Fibroblast of lung (primary cell): ENCODE measurements at places on chromosomes 6 and 20. TPM values are rescaled to one million over a fixed set of nuclear protein-coding genes. Genes with fewer than 3 reads are reported as not detected.

GRCh38 chr20:4088766-4089165 lies 73.4 kb upstream of the RNF24 start:
- no peak for DNase-seq

- DNase-seq, result peak; percentile 80
Observed at GRCh38 chr6:57265755-57266221, 43.7 kb upstream of the RAB23 start.

GRCh38 chr6:122770835-122771601 lies 8.5 kb upstream of the FABP7 start:
- no peak for DNase-seq

- DNase-seq, result peak; percentile 42
Observed at GRCh38 chr20:56974499-56975250, 291.8 kb downstream of the BMP7 start.

- DNase-seq, result no peak
Observed at GRCh38 chr6:77986380-77987034, 333.7 kb downstream of the MEI4 start.

The GPR63 gene
- 0.51 and 3.0 TPM in 2 replicates for total RNA-seq

GRCh38 chr6:35048031-35048613 lies 93.0 kb downstream of the TCP11 start:
- peak; percentile 28 for DNase-seq

DNA sequence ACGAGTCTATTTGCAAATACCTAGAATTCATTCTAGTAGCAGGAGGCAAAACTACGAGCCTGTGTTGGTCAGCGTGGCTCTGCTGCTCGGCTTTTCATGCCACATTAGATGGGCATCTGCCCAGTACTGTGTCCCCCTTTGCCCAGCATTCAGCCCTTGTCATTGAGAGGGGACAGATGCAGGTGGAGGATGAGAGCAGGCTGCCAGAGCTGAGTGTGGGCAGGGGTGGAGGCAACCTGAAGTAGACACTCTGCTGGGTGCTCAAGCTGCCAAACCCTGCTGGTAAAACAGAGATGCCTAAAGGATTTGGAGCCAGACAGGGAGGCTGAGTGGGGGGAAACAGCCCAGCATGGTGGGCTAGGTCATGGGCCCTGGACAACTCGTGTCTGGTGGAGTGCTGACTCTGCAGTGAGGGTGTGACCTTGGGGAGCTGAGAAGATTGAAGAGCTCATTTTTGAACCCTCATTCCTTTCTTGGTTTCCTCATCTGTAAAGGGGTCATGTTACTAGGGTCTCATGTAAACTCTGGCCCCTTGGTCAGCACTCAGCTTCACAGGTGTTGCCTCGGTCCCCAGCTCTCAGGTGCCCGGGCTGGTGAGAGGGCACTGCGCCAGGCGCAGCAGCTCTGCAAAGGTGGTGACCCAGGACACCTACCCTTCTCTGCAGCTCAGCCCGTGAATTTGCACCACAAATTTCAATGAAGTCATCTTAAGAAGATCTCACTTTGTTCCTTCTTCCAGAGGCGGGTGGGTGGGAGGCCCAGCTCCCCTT lies 64.2 kb upstream of the BHLHE23 start:
- DNase-seq, result no peak

- DNase-seq, result peak; percentile 8
Observed at GRCh38 chr6:21340573-21340972, 253.0 kb upstream of the SOX4 start.

DNA sequence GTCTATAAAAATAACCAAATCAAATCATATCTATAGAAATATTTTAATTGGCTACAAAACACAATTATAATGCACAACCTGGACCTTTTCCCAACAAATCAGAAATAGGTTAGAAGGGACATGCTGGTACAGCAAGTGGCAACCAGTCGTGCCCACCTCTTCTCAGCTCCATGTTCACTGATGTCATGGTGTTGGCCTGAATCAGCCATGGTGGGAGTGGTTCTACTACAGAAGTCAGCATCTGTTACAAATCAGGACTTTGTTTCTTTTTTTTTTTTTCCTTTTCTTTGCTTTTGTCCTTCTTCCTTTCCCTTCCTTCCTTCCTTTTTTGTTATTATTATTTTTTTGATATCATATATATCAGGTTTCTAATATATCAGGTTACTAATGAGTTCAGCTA lies 91.2 kb downstream of the RALGAPA2 start:
- no peak for DNase-seq

DNA sequence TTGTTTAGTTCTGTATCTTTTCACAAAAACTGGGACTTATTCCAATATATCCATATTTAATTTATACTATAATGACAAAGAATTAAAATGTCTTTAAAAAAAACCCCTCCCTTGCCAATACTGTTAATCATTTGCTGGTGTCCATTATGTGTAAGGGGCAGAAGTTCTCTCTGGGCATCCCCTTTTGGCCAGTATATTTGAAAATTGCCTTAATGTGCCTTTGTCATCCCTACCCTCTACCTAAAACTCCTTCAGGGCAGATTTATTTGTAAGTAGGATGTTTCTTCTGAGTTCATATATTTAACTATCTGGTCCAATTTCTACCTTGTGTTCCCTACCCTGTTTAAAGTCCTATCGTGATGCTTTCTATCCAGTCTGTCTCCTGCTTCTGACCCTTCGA lies 62.9 kb downstream of the ARHGAP18 start:
- no peak for DNase-seq

GRCh38 chr6:36678488-36679042 lies at the start of gene CDKN1A:
Gene CDKN1A, plus strand, starts transcription at chr6:36678714. Its CDS starts 5,388 bp downstream, at chr6:36684102.
- DNase-seq, result peak; percentile 93

GRCh38 chr20:14069796-14070195 lies 74.5 kb downstream of the MACROD2 start:
- peak; percentile 11 for DNase-seq

DNA sequence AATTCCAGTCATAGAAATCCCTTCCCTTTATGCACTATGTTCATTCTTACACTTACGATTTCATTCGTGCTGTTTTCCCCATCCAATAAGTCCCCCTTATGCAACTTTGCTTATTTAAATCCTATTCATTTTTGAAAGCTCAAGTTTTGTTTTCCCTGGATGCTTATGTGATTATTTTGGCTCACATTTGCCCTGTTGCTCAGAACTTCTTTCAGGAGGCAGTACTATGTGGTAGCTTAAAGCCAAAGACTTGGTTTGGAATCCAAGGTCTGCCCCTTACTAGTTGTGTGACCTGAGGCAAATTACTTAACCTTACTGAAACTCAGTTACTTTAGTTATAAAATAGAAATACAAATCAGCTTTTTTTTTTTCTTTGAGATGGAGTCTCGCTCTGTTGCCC lies 59.6 kb downstream of the MOXD1 start:
- peak; percentile 42 for DNase-seq

The C20orf96 gene
- 3.9 and 4.8 TPM in 2 replicates for total RNA-seq

DNA sequence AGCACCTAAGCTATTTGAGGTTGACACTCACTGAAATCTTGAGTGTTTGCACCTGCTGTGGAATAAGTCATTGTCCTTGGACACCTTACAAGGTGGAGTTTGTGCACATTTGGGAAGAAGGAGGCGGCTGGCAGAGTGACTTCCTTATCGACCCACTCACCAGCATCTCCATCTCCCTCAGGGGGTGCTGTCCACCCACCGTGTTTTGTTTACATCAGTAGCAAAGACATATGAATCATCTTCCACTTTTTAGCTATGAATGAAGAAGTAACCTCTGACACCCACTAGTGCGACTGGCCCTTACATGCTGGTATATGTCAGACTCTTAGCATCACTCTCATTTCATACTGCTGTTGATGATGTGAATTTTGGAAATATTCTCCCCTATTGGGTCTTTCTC lies 119.5 kb upstream of the SGK1 start:
- peak; percentile 61 for DNase-seq

The RING1 gene
- total RNA-seq, result 30.6 and 33.1 TPM in 2 replicates

- DNase-seq, result peak; percentile 39
Observed at GRCh38 chr6:112946051-112946450, 598.9 kb downstream of the RFPL4B start.

DNA sequence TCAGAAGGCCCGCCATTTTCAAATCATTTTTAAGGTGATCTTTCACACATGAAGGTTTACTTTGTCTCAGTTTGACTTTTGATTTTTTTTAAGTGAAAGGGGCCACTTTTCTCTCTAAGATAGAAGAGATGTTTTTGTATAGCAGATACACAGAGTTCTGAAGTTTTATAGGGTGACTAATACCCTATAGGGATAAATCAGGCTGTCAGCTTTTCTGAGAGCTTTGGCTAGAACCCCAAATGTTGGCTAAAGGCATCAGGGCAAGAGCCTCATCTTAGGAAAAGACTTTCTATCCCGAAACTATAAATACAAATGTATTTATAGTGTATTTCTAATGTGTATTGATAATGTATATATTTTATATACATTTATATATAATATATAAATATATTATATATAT lies 181.4 kb downstream of the TBX18 start:
- DNase-seq, result peak; percentile 32

The TREM2 gene
- under 0.01 and 0.17 TPM in 2 replicates for total RNA-seq

The IYD gene
- not detected in 2 replicates for total RNA-seq

DNA sequence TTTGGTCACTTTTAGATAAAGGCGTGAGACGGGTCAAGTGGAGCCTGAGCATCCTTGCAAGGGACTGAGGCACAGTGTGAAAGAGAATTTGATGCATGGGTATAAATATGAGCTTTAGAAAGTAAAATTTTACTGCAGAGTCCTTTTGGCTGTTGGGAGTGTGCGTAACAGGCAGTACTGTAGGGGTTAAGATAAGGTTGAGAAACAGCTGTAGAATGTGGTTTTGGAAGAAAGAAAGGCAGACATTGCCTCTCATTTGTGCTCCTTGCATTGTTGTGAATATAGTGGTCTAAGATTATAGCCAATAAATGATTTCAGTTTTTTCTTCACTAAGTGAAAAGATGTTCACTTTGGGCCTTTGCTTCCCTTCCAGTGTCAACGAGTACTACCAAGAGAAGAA lies 73.0 kb downstream of the RREB1 start:
- DNase-seq, result no peak

DNA sequence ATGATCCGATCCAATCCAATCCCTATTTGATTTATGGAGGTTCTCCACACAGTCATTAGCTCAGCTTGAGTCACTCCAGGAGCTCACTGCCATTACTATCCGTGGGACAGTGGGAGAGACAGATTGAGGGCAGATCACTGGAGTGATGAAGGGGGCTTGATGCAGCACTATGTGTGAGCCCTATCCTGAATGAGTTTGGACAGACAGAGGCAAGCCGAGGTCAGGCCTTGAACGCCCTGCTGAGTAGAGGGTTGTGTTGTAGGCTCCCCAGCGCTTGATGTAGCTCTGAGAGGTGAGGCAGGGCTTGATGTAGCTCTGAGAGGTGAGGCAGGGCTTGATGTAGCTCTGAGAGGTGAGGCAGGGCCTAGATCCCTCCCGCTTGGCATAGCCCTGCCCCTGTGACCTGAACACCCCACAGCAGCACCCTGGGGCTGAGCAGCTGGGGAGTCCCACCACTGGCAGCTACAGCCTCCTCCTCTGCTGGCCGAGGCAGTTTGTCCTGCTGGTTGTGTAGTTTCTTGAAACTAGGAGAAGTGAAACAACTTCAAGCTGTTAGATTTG lies 58.7 kb downstream of the ZFAND3 start:
- DNase-seq, result peak; percentile 45

The CST4 gene
- 0.17 TPM in 1 of 2 replicates, not detected in the other for total RNA-seq

- peak; percentile 62 for DNase-seq
Observed at GRCh38 chr20:45347936-45348778, at the start of gene SDC4. Gene SDC4, minus strand, starts transcription at chr20:45348424. Its CDS starts 40 bp downstream, at chr20:45348384.

The SLC17A5 gene
- 21.6 and 39.3 TPM in 2 replicates for total RNA-seq

The PNPLA1 gene
- not detected in 2 replicates for total RNA-seq

The TP53RK gene
- 19.5 TPM in 2 replicates for total RNA-seq

GRCh38 chr20:12717061-12717460 lies 291.7 kb upstream of the SPTLC3 start:
- DNase-seq, result no peak

DNA sequence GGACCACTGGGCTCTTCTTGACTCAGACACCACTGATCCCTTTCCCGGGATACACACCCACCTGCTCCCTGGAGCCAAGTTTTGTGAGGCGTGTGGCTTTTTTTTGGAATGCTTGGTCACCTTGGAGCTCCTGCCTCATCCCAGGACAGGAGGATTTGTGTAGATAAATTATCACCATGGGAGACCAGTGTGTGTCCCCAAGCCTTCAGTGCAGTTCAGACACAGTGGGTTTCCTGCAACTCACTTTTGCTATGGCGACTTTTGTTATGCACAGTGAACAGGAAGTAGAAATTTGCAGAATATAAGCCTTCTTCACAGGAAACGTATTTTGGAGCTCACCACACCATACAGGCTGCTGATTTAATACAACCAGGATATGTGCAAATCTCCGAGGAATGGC lies 357.4 kb downstream of the PAX1 start:
- DNase-seq, result no peak

DNA sequence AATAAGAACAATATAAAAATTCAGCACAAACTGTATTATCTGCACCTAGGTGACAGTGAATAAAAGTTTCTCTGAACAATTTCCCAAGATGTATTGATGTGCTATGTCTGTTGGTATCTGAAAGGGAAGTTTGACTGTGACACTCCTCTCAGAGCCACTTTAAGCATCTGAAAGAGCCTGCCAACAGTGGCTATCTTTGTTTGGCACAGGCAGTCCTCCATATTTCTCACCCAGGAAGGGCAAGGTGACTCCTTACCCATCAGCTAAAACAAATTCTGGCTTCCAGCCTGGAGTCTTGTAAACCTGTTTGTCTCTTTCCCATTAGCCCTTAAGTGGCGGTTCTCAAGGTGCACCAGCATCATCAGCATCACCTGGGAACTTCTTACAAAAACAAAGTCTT lies 122.4 kb upstream of the VGLL2 start:
- no peak for DNase-seq

The GCM1 gene
- not detected in 2 replicates for total RNA-seq

GRCh38 chr6:69632932-69633331 lies 163.9 kb downstream of the LMBRD1 start:
- no peak for DNase-seq

- DNase-seq, result no peak
Observed at GRCh38 chr20:39879296-39879695, 809.7 kb downstream of the MAFB start.

- no peak for DNase-seq
Observed at GRCh38 chr6:139030228-139030963, 1.9 kb downstream of the ABRACL start.

GRCh38 chr6:75850026-75850833 lies 101.2 kb downstream of the MYO6 start:
- DNase-seq, result no peak

- DNase-seq, result no peak
Observed at GRCh38 chr6:72524011-72524645, 97.7 kb upstream of the KCNQ5 start.

DNA sequence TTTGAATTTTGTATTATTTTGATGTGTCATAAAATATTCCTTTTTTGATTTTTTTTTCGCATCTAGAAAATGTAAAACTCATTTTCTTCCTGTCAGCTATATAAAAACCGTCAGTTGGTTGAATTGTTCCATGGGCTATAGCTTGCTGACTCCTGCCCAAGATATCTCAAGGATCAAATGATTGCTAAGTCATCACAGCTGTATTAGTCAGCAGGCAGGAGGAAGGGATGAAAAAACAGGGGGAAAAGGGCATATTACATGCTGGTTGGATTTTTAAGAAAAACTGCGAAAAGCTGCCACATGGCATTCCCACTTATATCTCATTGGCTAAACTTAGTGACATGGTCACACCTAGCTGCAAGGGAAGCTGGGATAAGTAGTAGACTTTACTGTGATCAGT lies 569.9 kb downstream of the BCKDHB start:
- peak; percentile 4 for DNase-seq
